Foreskin fibroblast (primary cell): ENCODE measurements at places on chromosomes 2 and 18.
A peak's percentile ranks its signal among the peaks of the same experiment; 100 is the strongest.

DNA sequence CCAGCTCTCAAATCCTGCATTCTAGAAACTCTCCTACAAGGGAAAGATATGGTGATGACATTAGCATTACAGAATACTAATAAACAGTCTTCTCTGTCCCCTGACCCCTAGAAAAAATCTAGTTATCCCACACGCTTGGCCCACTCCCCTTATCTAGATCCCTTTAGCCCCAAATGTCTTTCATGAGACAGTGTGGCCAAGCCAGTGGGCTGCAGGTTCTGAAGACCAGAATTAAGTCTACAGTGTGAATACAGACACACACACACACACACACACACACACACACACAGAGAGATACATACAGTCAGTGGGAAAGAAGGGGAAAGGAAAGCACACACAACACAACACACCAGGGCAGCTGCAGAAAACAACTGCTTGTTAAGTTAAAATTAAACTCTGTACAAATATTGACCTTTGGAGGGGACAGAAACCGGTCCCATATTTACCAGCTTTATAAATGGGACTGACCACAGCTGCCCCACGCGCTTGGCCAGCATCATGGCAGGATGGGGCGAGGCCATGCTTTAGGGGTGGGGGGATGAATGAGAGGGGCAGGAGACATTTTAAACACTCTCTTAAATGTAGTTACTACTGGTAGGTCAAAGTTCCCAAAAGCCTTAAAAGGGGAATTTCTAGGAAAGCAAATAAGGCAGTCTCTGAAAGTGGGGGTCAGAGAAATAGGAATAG, 49.1 kb downstream of the NHEJ1 start:
- no peak for DNase-seq

GRCh38 chr2:12817870-12818269, 101.1 kb downstream of the TRIB2 start:
- DNase-seq: no peak

- DNase-seq: no peak
These were observed 173.8 kb downstream of the ICOS start for GRCh38 chr2:204110338-204110741.

GRCh38 chr2:82795446-82795845, 1663.6 kb downstream of the SUCLG1 start:
- peak; percentile 79 for DNase-seq

- DNase-seq: peak; percentile 91
These were observed 46.8 kb downstream of the EPG5 start for GRCh38 chr18:45920367-45920766.

DNA sequence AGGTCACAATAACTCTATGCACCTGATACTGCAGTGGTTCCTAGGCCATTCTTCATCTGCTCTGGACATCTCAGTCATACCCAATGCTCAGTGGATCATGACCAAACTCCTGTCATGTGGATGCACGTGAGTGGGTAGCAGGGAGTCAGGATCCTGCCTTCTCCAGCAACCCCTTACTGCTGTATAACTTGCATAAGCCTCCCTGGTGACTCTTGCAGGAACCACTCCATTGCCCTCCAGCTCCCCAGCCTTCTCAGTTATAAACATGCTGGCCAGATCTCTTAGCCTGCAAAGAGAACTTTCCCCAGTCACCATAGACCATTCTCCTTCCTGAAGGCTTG, 98.6 kb upstream of the ZNF397 start:
- no peak for DNase-seq

DNA sequence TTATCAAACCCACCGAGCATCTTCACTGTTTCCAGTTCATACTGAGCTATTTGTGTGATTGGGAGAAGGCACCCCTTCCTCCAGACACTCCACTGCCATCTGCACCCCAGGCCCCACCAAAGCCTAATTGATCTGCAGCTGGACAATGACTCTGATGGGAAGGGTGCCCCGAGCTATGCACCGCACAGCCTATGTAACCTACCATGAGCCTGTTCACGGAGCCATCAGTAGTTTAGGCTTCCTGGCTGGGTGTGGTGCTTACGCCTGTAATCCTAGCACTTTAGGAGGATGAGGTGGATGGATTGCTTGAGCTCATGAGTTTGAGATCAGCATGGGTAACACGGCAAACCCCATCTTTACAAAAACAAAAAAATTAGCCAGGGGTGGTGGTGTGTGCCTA, 17.8 kb upstream of the ASAP2 start:
- DNase-seq: no peak

- no peak for DNase-seq
These were observed 111.6 kb upstream of the DLX2 start for GRCh38 chr2:172214252-172214651.

DNA sequence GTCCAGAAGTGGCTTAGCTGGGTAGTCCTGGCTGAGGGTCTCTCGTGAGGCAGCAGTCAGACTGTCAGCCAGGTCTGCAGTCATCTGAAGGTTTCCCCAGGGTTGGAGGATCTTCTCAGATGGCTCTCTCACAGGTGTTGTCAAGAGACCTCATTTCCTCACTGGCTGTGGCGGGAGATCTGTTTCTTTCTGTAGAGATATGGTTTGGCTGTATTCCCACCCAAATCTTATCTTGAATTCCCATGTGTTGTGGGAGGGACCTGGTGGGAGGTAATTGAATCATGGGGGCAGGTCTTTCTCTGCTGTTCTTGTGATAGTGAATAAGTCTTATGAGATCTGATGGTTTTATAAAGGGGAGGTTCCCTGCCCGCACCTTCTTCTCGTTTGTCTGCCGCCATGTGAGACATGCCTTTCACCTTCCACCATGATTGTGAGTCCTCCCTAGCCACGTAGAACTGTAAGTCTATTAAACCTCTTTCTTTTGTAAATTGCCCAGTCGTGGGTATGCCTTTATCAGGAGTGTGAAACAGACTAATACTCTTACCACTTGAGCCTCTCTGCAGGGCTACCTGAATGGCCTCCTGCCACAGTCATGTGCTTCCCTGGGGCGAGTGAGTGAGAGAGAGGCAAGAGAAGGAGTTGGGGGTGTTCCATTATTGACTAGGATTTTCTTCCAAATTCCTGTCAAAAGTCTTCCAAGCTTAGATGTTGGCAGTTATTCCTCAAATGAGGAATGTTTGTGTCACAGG, 23.6 kb downstream of the MALT1 start:
- no peak for DNase-seq

- DNase-seq: peak; percentile 40
These were observed 126.7 kb downstream of the OSBPL1A start for GRCh38 chr18:24270937-24271380.

- DNase-seq: peak; percentile 26
These were observed 591 bp downstream of the ASXL2 start for GRCh38 chr2:25877431-25878360.

DNA sequence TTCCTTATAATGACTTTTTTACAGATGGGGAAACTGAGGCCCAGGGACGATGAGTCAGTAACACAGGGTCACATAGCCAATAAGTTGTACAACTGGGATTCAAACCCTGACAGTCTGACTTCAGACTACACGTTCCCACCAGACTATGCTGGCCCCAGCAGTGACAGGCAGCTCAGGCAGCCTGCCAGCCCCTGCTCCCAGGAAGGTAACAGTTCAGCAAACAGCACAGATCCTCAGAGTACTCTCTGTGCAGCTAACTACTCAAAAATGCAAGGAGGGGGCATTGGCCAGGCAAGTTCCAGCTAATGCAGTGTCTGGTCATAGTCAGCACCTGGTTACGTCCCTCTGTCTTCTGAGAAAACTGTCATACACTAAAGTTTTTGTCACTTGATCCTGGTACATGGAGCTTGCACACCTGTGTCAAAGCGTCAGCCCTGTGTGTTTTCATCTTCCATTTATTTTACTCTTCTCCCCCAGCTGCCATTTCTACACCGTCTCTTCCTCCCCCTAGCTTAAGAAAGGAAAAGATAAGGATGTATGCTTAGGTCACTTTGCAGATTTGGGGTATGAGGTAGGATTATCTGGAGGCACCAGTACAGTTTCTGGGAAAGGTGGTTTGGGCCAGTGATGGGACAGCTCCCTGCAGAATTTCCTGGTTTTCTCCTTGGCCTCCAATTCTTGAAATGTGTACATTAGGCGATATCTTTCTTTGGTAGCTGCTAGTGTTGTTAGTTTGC, 4.5 kb downstream of the SMARCAL1 start:
- DNase-seq: no peak

- DNase-seq: no peak
These were observed 40.0 kb downstream of the ETAA1 start for GRCh38 chr2:67437114-67437513.

DNA sequence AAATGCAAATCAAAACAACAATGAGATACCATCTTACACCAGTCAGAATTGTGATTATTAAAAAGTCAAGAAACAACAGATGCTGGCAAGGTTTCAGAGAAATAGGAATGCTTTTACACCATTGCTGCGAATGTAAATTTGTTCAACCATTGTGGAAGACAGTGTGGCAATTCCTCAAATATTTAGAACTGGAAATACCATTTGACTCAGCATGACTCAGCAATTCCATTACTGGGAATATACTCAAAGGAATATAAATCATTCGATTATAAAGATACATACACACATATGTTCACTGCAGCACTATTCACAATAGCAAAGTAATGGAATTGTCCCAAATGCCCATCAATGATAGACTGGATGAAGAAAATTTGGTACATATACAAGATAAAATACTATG, 516.7 kb downstream of the ERBB4 start:
- peak; percentile 68 for DNase-seq

GRCh38 chr18:9992300-9992972, 78.6 kb downstream of the VAPA start:
- DNase-seq: peak; percentile 51

GRCh38 chr2:234985608-234986245, 33.9 kb downstream of the SH3BP4 start:
- no peak for DNase-seq
